CD4-positive, alpha-beta T cell (primary cell): ENCODE measurements at places on chromosomes 3 and 15.

GRCh38 chr3:128491691-128491940 is 1.4 kb downstream of the GATA2 start:
- no peak for DNase-seq
- H3K27me3 ChIP-seq: peaks cover 96% of the 10 kb centered on the region
- peaks cover 69% of the 10 kb centered on the region for H3K4me1 ChIP-seq
- H3K4me3 ChIP-seq: no peak overlapping the region
- no peak overlapping the region for H3K27ac ChIP-seq

DNA sequence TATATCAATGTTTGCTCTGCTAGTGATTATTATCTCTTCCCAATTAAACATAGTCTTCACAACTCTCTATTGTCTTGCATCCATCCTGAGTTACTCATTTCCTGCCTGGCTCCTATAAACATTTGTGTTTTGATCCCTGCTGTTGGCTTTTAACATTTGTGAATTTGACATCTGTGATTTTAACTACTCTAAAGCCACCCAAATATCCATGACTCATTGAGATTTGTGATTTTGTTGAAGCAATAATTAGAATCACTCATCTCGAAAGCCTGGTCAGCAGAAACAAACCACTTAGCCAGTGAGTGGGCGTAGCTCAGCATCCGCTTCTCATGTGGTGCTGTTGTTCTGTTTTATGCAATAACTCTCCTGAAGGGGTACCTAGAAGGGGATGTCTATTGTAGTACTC is 174.3 kb upstream of the ZBTB20 start:
- no peak overlapping the region for H3K4me3 ChIP-seq
- no peaks in the 10 kb centered on the region for H3K4me1 ChIP-seq
- no peak overlapping the region for H3K27ac ChIP-seq
- H3K36me3 ChIP-seq: no peaks in the 10 kb centered on the region

DNA sequence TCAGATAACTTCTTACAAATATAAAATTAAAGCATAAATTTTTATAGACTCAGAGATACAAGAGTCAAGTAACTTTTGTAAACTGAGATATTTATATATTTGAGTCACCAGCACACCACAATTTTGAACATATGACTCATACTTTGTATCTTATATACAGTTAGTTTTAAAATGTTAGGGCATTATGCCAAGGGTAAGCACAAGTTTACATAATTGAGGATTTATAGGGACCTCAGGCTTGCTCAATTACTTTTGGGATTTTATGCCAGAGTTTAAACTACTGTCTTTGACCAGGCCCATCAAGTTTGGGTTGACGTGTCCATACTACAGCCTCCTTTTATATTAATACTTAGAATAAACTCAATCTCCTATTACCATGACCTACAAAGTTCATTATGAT is 7.4 kb upstream of the FGF7 start:
- no peaks in the 10 kb centered on the region for H3K4me1 ChIP-seq
- H3K4me3 ChIP-seq: no peak overlapping the region
- H3K27me3 ChIP-seq: no peaks in the 10 kb centered on the region
- no peak overlapping the region for H3K27ac ChIP-seq
- no peak for DNase-seq

- H3K36me3 ChIP-seq: no peaks in the 10 kb centered on the region
- no peaks in the 10 kb centered on the region for H3K27me3 ChIP-seq
- peaks cover 74% of the 10 kb centered on the region for H3K4me1 ChIP-seq
- DNase-seq: no peak
- no peak overlapping the region for H3K27ac ChIP-seq
These were observed 97.3 kb downstream of the SLCO3A1 start for GRCh38 chr15:91950631-91951329.

DNA sequence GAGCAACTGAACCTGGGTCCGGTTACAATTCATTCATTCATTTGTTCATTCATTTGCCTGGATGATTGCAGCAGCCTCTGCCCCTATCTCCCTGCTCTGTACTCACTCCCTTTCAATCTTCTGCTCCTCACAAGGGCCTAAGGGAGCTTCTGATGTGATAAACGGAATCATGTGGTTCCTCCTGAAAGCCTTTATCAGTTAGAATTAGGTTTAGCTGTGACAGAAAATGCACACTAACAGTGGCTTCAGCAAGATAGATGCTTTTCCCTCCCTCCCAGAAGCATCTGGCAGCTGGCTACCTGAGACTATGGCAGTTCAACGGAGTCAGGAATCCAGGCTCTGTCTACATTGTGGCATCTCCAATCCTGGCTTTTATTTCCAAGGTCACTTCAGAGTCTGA is 196.0 kb downstream of the ADAMTS9 start:
- H3K36me3 ChIP-seq: no peaks in the 10 kb centered on the region
- no peak overlapping the region for H3K4me3 ChIP-seq
- no peak overlapping the region for H3K27ac ChIP-seq
- no peaks in the 10 kb centered on the region for H3K4me1 ChIP-seq
- H3K27me3 ChIP-seq: peaks cover 53% of the 10 kb centered on the region

GRCh38 chr15:97456521-97457202 is 503.8 kb upstream of the ARRDC4 start:
- H3K4me3 ChIP-seq: no peak overlapping the region
- H3K27ac ChIP-seq: no peak overlapping the region
- H3K36me3 ChIP-seq: no peaks in the 10 kb centered on the region
- no peak for DNase-seq
- H3K27me3 ChIP-seq: no peaks in the 10 kb centered on the region
- no peaks in the 10 kb centered on the region for H3K4me1 ChIP-seq

DNA sequence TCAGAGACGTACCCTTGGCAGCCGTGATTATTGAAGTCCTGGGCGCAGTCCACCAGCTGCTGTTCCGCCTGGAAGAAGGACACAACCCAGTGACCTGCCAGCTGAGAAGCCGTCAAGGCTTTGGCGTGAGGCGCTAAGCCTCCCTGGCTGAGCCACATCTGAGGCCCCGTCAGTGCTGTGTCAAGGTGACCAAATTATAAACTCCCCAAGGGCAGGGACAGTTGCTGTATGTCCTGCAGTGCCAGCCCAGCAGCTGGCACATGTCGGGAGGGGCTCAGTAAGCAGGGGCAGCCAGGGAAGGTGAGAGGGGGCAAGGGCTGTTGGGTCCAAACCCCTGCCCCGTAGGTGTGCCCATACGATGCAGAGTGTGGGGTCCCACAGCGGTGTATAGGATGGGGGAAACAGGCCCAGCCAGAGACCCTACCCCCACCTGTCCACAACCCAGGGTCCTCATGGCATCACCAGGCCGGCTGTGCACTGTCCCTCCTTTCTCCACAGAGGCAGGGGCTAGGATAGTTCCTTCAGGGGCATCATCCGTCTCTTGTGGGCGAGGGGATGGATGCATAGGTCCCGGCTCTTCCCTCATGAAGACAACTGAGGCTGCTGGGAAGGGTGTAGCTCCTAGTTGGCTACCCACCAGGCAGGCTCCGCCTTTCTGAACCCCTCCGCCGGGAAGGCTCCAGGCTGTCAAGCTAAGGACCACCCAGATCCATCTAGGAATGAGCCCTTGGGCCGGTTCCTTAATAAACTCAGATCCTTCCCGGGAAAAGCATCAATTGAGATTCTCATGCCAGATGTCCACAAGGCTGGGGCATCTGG is 13.2 kb downstream of the CTSH start:
- no peak for DNase-seq
- H3K36me3 ChIP-seq: peaks cover 14% of the 10 kb centered on the region
- H3K4me3 ChIP-seq: no peak overlapping the region
- no peaks in the 10 kb centered on the region for H3K4me1 ChIP-seq
- H3K27me3 ChIP-seq: no peaks in the 10 kb centered on the region

DNA sequence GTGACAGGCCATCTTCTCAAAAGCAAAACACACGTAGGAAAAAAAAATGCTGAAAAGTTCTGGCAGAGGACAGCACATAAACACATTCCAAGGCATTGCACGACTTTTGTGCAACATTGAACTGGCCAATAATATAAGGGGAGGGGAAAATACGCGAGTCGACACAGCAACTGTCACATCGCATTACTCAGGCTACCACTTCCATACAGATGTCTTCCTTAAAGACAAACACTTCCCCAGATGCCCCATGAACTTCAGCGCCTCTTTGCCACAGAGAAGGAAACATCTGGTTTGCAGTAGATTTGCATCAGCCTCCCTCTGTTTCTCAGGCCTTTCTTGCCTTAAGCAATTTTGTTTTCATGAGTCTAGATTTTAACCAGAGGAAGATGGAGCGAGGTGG is 144.4 kb upstream of the IGF1R start:
- H3K4me3 ChIP-seq: no peak overlapping the region
- H3K36me3 ChIP-seq: no peaks in the 10 kb centered on the region
- no peak overlapping the region for H3K27ac ChIP-seq
- H3K27me3 ChIP-seq: peaks cover 6% of the 10 kb centered on the region
- DNase-seq: no peak

DNA sequence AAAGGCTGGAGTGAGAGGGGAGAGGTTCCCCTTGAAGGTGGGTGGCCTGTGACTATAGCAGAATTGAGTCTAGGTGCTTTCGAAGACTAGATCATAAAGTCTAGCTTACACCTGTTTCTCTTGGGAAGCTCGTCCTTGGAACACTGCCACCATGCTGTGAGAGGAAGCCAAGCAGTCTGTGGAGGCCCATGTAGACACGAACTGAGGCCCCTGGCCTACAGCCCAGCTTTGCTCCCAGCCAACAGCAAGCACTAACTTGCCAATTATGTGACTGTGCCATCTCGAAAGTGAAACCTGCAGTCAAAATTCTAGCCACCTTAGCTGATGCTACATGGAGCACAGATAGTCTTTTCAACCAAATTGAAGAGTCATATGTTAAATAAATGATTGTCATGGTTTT is 190.5 kb upstream of the NECTIN3 start:
- H3K27me3 ChIP-seq: no peaks in the 10 kb centered on the region
- DNase-seq: no peak
- no peak overlapping the region for H3K27ac ChIP-seq
- no peaks in the 10 kb centered on the region for H3K36me3 ChIP-seq

- H3K4me1 ChIP-seq: no peaks in the 10 kb centered on the region
- H3K27ac ChIP-seq: no peak overlapping the region
- H3K4me3 ChIP-seq: no peak overlapping the region
- H3K27me3 ChIP-seq: no peaks in the 10 kb centered on the region
- DNase-seq: no peak
These were observed 25.9 kb downstream of the ADCY5 start for GRCh38 chr3:123423031-123423430.

DNA sequence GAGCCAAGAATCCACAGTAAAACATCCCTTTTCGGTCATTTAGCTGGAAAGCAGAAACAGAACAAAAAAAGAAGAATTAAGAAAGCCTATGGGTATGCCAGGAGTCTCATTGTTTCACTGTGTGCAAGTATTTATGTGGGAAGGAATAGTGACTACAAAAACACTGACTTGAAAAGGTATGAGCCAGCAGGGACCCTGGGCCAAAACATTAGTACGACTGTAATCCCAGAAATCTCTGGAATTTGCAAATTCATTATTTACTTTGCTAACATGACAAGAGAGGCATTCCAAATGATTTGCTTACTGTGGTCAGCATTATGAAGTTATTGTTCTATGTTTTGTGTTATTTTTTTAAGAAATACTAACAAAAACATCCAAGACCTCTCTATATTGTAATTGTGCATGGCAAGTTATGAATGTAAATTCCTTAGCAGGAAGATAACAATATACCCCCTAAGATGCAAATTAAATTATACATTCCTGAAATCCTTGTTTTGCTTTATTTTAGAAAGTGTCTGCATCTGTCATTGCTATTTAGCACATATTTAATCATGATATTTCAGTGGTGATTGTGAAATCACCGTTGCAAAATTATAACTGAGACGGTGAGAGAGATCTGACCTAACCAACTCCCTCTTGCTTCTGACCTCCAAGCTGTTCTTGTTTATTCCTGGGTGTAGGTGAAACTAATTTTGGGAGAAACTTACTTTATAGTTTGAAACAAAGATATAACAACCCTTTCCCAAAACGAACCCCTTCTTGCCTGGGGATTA is 299.2 kb downstream of the ZPLD1 start:
- H3K36me3 ChIP-seq: no peaks in the 10 kb centered on the region
- no peak for DNase-seq
- H3K4me1 ChIP-seq: no peaks in the 10 kb centered on the region
- H3K27ac ChIP-seq: no peak overlapping the region
- H3K27me3 ChIP-seq: no peaks in the 10 kb centered on the region

DNA sequence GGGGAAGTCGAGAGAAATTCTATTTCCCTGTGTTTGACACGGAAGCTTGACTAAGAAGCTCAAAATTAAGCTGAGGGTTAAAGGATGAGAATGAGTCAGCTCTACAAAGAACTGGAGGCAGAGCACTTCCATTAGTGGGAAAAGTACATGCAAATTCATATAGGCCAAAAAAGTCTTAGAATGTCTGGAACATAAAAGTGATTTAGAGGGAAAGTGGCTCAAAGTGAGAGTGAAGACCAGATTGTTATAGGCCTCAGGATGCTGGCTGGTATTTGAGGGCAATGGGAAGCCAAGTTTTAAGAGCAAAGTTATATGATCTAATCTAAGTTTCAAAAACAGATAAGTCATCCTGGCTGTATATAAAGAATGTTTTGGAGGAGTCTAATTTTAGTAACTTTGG is 857.3 kb downstream of the NAALADL2 start:
- H3K4me1 ChIP-seq: no peaks in the 10 kb centered on the region
- no peaks in the 10 kb centered on the region for H3K36me3 ChIP-seq
- H3K4me3 ChIP-seq: no peak overlapping the region
- H3K27me3 ChIP-seq: no peaks in the 10 kb centered on the region
- no peak overlapping the region for H3K27ac ChIP-seq

- peaks cover 22% of the 10 kb centered on the region for H3K4me1 ChIP-seq
- no peak overlapping the region for H3K4me3 ChIP-seq
- no peak overlapping the region for H3K27ac ChIP-seq
- no peaks in the 10 kb centered on the region for H3K27me3 ChIP-seq
- DNase-seq: no peak
- peaks cover 9% of the 10 kb centered on the region for H3K36me3 ChIP-seq
These were observed 79.9 kb downstream of the CHSY1 start for GRCh38 chr15:101171954-101172353.

- H3K4me1 ChIP-seq: no peaks in the 10 kb centered on the region
- DNase-seq: no peak
- H3K4me3 ChIP-seq: no peak overlapping the region
- no peak overlapping the region for H3K27ac ChIP-seq
These were observed 198.7 kb upstream of the PFN2 start for GRCh38 chr3:150169330-150169940.

- peaks cover 32% of the 10 kb centered on the region for H3K4me1 ChIP-seq
- H3K36me3 ChIP-seq: no peaks in the 10 kb centered on the region
- no peak overlapping the region for H3K4me3 ChIP-seq
- no peak overlapping the region for H3K27ac ChIP-seq
- peaks cover 90% of the 10 kb centered on the region for H3K27me3 ChIP-seq
- no peak for DNase-seq
These were observed 4.1 kb downstream of the ISLR2 start for GRCh38 chr15:74134387-74135027.

DNA sequence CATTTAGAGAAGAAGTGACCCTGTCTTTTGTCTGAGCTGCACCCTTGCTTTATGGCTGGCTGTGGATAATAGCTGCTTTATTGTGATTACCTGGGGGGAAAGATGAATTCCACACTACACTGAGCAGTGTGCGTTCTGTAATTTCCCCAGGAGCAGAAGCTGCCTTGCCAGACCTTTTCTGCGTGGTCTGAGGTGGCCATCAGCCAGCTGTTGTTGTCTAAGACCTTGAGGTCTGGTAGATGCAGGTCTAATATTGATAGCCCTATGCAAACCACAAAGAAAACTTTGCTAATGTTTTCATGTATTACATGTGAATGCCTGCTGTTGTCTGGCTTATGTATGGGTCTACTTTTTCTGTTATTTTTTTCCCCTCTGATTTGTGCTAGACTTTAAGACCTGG is 144.6 kb downstream of the THSD4 start:
- peaks cover 8% of the 10 kb centered on the region for H3K27me3 ChIP-seq
- no peak overlapping the region for H3K27ac ChIP-seq
- no peaks in the 10 kb centered on the region for H3K4me1 ChIP-seq
- no peak for DNase-seq
